Neural crest cell (in vitro differentiated cells): ENCODE measurements at places on chromosomes 7 and 10. TPM values are rescaled to one million over a fixed set of nuclear protein-coding genes. Genes with fewer than 3 reads are reported as not detected.

- H3K4me1 ChIP-seq: no peaks in the 10 kb centered on the region
- no peak overlapping the region for H3K4me3 ChIP-seq
- DNase-seq: no peak
- H3K27me3 ChIP-seq: no peaks in the 10 kb centered on the region
- H3K36me3 ChIP-seq: peaks cover 4% of the 10 kb centered on the region
Observed at GRCh38 chr10:2262878-2263277, 525.6 kb upstream of the ADARB2 start.

CYP2C9 gene
- not detected in 2 replicates for total RNA-seq

GRCh38 chr10:69963835-69964710 is 88.6 kb upstream of the MACROH2A2 start:
- no peaks in the 10 kb centered on the region for H3K4me1 ChIP-seq
- no peak overlapping the region for H3K4me3 ChIP-seq
- H3K36me3 ChIP-seq: no peaks in the 10 kb centered on the region

ZNF853 gene
- 9.2 and 9.7 TPM in 2 replicates for total RNA-seq

FUOM gene
- 18.1 and 18.3 TPM in 2 replicates for total RNA-seq
